NCI-H774 (cell line): ENCODE measurements at places on chromosomes 5 and 9.

DNA sequence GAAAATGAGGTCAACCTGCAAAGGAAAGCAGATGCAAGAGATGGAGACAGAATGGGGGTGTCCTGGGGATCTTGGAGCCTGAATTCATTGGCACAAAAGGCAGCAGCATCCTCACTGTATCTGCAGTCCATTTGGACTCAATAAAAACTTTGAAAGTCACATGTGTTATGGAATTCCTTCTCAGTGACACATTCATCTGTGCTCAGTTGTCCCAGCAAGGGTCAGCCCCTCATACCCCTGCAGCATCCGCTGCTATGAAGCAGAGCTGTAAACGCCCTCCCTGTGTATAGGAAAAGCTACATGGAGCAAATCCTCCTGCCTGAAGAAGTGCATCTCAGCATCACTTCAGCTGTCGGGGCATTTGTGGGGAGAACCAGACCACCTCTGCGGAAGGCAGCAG, 14.5 kb upstream of the RARS1 start:
- DNase-seq: no peak

DNA sequence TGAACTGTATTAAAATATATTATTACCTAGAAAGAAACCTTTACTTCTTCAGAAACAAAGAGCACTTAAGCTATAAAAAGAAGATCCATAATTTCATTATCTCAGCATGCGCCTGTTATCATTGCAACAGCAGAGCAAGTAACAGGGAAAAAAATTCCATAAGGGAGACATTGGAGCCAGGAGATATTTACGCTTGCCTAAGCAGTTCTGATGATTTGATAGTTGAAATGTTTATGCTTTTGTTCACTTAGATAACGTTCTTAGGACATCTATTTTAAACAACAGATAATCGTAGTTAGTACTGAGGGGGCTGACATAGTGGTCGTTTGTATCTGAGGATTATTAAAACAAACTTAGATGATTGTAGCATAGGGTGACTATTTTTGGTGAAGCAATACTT, 252.5 kb downstream of the NNT start:
- no peak for DNase-seq

GRCh38 chr9:126514037-126514821, 99.5 kb upstream of the LMX1B start:
- peak; percentile 67 for DNase-seq

- DNase-seq: no peak
Observed at GRCh38 chr9:4663956-4664355, 1.9 kb downstream of the PLPP6 start.

GRCh38 chr5:9363449-9363848, 182.4 kb downstream of the SEMA5A start:
- DNase-seq: no peak
